Activated naive CD4-positive, alpha-beta T cell treated with anti-CD3 and anti-CD28 coated beads, Interleukin-2, amount 50 U/mL, for 72 hours (primary cell): ENCODE measurements at places on chromosomes 12 and 14. TPM values are rescaled to one million over a fixed set of nuclear protein-coding genes. Genes with fewer than 3 reads are reported as not detected.

DNA sequence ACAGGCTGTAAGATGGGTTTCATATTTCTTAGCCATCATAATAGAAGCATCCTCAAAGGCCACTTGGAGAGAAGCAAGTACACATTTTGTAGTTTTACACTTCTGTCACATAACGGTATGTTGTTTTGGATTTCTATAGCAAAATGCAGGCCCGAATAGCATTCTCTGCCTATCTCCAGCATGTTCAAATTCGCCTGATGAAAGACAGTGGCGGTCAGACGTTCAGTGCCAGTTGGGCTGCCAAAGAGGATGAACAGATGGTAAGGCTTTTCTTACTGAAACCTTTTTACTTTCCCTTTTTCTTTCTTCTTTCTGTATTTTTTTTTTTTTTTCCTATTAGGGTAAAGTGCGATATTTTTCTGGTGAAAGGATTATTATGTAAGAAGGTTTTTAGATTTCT, 110.5 kb downstream of the TTLL5 start:
- DNase-seq: no peak

The CFAP54 gene
- total RNA-seq: 0.31 TPM

DNA sequence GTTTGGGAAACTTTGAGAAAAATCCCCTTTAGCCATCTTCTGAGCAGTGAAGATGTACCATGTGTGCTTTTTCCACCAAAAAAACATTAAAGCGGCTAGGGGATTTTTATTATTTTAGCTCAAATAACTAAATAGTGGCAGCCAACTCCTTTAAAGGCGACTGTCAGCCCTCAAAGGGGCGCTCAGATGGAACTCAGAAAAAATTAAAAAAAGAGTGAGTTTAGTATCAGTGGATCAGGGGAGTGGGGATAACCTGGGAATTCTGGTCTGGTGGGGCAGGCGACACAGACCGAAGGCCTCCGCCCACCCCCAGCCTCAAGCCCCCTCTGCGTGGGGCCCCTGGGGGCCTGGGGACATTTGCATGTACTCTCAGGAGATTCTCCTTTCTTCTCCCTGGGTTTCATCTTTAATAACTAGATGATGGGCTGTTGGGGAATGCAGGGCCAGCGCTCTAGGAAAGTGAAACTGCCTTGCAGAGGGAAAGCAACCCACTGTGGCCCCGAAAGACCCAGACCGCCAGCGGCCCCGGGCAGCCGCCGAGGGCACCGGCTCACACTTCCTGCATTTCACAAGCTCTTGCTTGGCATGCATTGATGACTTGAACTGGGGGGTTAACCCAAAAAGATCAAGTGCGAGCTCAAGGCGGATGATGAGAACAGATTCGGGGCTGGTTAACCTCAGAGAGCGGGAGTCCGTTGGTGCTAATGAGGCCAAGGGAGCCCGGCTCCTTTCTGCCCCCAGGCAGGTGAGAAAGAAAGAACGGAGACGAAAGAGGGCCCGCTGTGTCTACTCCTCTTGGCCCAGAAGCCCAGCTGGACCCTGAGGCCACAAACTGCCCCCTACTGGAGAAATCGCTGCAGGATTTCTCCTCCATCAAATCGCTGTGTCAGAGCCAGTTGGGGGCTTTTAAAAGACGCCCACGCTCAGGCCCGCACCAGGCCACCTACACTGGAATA, 7.3 kb upstream of the BATF start:
- DNase-seq: no peak

DNA sequence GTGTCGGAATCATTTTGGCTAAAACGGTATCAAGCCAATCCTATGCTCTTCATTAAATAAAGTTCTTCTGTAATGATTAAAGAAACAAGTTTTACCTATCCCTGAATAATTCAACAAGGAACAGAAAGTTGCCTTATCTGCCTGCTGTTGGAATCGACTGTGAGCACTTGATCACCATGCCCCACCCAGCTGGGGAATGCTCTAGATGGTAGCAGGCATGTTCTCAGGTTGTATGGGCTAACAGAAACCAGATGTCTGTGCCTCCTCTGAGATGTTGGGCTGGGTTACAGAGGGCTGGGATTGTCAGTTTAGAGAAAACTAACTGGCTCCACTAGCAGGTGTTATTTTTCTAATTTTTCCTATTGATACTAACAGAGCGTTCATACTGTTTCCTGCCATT, 28.9 kb downstream of the RTRAF start:
- no peak for DNase-seq

The REP15 gene
- 0.20 TPM for total RNA-seq

The CCDC60 gene
- total RNA-seq: not detected

DNA sequence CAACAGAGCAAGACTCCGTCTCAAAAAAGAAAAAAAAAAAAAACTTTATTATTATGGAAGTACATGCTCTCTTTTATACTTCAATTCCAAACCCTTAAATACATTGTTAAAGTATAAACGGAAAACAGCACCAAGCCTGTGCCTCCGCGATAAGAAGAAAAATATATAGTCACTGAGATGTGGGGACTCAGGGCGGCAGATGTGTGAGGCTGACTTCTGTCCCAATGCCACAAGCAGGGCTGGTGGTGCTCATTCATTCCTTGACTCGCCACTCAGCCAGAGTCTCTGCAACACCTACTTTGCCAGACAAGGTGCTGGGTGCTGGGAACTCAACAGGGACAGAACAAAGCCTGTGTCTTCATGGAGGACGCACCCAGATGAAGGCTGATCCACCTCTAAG, 13.8 kb downstream of the LGMN start:
- no peak for DNase-seq

GRCh38 chr14:93969082-93969828, 7.1 kb downstream of the ASB2 start:
- no peak for DNase-seq

- DNase-seq: no peak
Observed at GRCh38 chr12:6336889-6337853, 4.7 kb downstream of the TNFRSF1A start.

DNA sequence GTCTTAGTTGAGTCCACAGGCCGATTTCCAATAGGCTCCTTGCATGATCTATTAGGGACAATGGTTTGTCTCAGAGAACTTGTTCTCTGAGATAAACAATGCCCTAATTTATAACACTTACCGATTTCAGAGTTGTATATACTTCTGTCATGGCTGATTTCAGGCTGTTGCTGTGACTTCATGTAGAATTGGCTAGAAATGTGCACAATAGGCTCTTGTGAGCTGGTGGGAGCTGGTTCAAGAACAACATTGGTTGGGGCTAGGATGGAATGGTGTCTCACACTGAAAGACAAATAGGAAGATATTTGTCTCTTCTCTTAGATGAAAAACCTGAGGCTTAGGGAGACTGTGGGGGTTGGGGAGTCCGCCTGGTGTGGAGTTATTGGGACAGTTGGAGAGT, 6.7 kb upstream of the KRT86 start:
- no peak for DNase-seq

The GPR135 gene
- 1.6 TPM for total RNA-seq

DNA sequence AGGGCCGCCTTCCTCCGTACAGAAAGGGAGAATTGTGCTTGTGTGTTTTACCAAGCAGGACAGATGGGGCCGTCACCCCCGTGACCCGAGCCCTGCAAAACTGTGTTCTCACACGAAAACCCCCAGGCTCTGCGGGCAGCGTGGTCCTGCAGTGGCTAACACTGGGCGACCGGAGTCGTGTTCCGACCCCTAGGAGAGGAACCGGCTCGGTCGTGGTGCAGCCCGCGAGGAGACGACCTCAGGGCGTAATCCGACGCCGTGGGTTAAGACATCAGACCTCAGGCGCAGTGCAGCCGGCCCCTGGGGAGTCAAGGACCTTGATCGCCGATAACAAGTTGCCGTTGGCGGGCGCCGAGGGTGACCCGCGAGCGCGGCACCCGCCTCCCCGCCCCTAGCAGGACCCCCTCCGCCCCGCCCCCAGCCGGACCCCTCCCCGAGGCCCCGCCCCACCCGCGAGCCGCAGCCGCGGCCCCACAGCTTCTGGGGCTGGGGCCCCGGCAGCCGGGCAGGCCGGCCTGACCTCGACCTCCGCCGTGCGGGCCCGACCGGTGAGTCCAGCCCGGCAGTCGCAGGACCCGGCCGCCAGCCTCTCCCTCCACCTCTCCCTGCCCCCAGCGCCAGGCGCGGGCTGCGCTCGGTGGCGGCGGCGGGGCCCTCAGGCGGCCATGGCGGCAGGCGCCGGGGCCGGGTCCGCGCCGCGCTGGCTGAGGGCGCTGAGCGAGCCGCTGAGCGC, at the start of gene CHPT1:
CHPT1 (plus strand) TSS at position 444 of the 733 bp plus-strand sequence; CDS start at position 666, 222 bp downstream.
- DNase-seq: peak; percentile 58

The NOVA1 gene
- total RNA-seq: not detected

The PLA2G1B gene
- total RNA-seq: not detected

- no peak for DNase-seq
Observed at GRCh38 chr12:106025129-106025528, 113.6 kb downstream of the NUAK1 start.

DNA sequence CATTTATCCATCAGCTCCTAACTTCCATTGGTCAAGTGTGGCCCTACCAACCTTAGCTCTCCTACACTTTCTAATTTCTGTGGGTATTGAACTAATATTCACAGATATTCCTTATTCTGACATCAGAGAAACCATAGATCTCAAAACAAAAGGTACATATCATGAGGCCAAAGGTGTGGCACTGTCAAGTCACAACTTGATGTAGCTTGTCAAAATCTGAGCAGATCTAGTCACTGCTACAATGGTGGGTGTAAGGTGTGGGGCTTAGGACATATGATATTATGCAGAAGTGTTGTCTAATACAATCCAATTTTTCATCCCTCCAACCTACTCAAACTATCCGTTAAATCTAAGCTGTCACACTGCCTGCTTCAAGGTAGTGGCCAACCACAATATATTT, 114.0 kb upstream of the FAR2 start:
- no peak for DNase-seq

DNA sequence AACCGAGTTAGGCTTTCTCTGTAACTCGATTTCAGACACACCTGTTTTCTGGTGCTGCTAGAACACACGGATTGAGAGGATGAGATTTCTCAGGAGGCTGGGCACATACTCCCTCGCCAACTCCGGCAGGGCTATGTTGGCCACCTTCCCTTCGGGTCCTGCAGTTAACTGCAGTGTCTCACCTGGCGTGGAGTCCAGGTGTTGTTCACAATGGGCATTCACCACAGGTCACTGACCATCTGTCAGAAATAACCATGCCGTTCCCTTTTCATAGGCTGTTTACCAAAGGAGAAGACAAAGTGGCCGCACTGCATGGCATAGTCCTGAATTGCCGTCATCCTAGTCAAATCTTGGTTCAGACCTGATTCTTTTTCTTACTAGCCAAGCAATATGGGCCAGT, 5.5 kb upstream of the KCNH3 start:
- no peak for DNase-seq

- DNase-seq: no peak
Observed at GRCh38 chr12:71360013-71360412, 79.6 kb upstream of the LGR5 start.

GRCh38 chr12:68140556-68140955, 19.0 kb downstream of the IFNG start:
- DNase-seq: no peak
